ENCODE measurements at places on chromosomes 4 and X.

DNA sequence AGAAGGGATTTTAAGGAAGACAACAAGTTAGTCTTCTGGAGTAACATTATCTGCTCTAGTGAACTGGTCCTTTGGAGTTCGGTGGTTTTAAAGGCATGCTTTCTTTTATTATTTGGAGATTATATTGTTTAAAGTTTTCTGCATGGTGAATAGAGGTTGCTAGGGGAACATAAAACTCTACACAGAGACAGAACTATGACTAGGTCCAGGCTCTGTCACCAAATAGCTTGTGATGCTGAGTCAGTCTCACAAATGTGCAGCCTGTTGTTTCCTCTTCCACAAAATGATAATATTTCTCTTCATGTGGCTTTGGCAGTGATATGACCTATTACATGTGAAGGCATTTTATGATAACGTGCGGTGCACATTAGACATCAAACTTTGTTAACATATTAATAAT lies 132.6 kb downstream of the PACRGL start:
- no peak for DNase-seq

DNA sequence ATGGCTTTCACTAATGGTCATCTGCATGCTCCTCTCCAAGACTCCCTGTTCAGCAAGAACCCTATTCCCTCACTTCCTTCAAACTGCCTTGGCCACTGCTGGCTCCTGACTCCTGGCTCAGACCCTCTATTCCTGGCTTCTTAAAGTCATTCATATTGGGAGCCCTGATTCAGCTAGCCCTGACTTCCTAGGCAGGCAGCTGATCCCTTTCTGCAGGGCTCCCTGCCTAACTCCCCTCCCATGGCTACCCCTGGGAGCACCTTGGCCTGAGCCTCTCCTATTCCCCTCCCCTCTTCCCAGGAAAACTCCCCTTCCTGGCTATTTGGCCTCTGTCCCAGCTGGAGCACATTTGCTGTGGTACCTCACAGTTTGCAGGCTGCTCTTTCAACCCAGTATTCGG lies 154.9 kb upstream of the PJA1 start:
- no peak for DNase-seq

DNA sequence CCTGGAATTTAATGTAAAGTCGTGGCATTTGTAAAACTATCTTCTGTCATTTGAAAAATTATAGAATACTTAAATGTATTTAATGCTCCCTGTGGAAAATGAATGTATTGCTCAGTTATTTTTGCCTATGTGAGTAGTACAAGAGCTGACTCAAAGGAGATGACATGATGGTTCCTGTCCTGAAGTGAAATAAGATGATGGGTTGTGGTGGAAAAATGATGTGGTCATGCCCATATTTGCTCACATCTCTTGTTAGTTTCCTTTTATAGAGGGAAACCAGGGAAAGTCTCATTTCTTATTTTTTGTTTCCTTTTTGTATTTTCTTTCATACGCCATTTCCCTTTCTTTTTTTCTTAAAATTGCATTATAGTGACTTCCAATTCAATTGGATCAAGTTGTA lies 23.7 kb downstream of the PLS3 start:
- DNase-seq: no peak

GRCh38 chr4:1752284-1753041 lies 31.1 kb downstream of the TACC3 start:
- DNase-seq: no peak

DNA sequence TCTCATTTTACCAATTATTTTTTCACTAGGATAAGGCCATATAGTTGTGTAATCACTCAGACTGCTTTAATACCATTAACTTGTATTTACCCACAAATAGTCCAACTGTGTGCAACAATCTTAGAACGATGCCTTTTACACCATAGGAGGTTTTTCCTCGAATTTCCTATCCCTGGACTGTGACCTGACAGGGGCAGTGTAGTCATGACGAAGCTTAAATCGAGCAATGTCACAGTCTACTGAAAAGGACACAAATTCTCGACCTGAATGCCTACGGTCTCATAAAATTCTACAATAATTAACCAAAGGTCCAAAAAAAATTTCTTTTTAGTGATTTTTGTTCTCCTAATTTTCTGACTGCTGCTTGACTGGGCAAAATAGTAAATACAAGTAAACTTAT lies 208.9 kb downstream of the ADAMTS3 start:
- no peak for DNase-seq

GRCh38 chrX:39718981-39719380 lies 378.8 kb downstream of the BCOR start:
- no peak for DNase-seq

DNA sequence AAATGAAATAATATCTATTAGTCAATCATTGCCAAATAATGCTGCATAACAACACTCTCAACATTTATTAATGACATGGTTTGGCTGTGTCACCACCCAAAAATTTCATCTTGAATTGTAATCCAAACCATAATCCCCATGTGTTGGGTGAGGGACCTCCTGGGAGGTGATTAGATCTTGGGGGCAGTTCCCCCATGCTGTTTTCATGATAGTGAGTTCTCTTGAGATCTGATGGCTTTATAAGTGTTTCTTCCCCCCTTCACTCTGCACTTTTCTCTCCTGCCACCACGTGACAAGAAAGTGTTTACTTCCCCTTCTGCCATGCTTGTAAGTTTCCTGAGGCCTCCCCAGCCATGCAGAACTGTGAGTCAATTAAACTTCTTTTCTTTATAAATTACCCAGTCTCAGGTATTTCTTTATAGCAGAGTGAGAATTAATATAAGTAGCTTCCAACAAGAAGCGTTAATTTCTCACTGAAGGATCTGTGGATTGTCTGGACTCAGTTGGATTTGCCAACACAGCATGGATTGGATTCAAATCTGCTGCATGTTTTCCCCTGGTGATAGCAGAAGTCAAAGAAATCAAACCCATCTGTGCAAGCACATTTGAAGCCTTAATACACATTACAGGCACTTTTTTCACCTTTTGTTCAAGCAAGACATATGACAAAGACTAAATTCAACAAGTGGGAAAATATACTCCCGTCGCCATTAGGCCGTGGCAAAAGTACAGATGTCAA lies 216.6 kb downstream of the PDGFC start:
- DNase-seq: no peak

GRCh38 chr4:152516156-152516555 lies 19.7 kb downstream of the FBXW7 start:
- DNase-seq: no peak

- no peak for DNase-seq
These were observed 367.9 kb upstream of the SPOCK3 start for GRCh38 chr4:167602157-167602556.

DNA sequence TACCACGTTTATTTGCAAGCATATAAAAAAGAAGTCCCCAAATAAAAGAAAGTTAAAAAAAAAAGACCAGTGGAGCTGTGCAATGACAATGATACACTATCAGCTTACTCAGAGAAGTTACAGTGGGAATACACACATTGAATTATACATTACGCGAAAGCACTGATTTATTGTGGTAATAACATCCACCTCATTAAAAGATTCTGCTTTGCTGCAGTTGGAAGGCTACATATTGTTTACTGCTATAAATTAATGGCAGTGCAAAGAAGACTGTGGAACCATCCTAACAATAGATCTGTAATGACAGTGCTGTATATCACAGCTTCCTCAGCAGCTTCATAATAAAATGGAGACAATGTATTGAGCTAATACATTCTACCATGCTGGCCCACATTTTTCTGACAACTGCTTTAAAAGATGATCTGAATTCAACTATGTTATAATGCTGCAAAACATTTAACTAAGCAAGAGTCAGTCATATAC lies 142.5 kb upstream of the MAB21L2 start:
- no peak for DNase-seq

DNA sequence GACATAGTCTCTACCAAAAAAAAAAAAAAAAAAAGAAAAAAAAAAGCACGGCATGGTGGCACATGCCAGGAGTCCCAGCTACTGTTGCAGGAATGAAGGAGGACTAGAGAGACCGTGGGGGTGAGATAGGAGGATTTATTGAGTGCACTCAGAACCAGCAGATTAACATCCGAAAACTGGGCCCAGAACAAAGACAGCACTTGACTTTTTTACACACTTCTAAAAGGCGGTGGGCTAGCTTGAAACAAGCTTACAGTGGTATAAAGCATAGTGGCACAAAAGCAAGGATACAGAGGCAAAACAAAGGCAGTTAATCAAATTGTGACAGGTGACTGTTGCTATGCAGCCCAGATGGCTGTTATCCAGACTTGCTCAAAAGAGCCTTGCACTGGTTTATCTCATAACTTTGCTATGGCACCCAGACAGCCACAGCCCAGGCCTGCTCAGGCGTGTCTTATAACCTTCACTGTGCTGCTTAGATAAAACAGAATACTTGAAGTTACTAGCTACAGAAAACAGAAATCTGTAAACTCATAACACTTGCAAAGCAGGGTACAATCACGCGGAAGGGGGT lies 9.9 kb upstream of the PI4K2B start:
- DNase-seq: no peak

DNA sequence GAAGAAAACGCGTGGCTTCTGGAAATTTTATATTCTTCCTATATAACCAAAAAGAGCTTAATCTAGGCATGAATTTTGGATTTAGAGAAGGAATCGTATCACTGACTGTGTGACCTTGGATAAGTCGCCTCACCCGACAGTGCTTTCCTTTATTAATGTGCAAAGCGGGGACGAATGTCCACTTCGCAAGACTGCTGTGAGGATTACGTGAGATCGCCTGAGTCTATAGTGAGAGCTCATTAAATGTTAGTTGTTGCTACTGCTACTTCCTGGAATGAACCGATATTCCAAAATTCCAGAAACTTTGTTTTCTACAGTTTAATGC lies 448 bp upstream of the TBC1D8B start:
- DNase-seq: no peak

DNA sequence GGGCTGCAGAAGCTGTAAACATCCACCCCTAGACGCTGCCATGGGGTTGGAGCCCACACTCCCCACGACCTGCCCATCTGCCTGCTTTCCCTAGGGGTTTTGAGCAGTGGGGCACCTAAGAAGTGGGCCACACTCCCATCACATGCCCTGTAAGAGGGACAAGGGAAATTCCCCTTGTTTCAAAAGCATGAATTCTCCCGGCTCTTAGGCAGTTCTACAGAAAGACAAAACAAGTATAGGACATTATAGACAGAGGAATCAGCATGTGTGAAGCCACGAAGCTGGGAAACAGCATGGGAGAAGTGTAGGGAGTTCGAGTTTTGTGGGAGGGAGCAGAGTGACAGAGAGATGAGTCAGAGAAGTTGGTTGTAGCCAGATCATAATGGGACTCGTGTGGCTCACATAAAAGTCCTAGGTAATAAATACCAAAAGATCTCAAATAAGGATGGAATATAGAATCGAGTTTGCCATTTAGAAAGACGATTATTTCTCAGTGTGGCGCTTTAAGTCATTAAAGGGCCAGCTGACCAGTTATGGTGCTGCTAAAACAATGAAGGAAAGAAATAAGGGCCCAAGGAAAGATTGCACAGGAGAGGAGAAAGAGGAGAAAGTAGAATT lies 23.9 kb downstream of the APOO start:
- no peak for DNase-seq

GRCh38 chr4:73895201-73896175 lies 26.3 kb downstream of the CXCL1 start:
- DNase-seq: no peak

DNA sequence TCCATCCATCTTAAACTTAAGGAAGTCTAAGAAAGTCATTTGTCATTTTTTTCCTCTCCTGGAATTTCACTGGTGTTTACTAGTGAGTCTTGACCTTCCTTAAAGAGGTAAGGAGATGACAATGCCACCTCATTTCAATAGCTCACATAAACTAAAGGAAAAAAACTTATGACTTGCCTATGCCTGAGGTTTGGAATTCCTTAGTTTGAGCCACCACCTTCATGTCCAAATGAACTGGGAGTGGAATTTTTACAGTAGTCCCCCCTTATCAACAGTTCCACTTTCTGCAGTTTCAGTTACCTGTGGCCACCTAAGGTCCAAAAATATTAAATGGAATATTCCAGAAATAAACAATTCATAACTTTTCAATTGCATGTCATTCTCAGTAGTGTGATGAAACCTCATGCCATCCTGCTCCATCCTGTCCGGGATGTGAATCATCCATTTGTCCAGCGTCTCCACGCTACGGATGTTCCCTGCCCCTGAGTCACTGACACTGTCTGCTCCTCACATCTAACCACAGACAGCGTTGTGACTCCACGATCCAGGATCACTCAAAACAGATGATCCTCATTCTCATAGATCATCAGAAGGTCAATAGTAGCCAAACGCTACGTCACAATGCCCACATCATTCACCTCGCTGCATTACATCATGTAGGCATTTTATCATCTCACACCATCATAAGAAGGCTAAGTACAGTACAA lies 177.4 kb downstream of the SH3KBP1 start:
- no peak for DNase-seq

- DNase-seq: no peak
These were observed 1.7 kb upstream of the RRAGB start for GRCh38 chrX:55715847-55716246.

GRCh38 chr4:140094438-140095420 lies 59.3 kb downstream of the MAML3 start:
- no peak for DNase-seq

DNA sequence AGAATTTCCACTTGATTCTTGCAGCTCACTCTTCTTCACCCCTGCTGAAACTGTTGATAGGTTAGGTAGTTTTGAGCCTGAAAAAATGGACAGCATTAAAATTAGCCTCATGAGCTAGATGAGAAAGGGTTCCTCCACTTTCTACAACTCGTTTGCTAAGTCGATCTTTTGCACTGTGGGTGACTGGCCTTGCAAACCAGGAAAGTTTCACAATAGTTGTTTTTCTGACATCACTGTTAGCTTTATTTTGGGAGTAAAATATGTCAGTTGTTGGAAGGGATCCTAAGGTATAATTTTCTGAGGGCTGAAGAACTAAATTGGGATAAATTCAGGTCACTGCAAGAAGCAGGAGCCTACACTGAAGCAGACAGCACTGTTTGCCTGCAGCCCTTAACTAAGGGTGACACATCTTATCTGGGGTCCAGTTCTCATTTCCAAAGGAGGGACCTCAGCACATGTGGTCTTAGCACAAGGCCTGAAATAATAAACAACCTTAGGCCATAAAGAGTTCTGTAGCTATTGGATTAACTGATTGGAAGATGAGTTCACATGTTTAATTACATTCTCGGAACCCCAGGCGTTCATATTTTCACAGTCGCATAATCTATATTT lies 29.1 kb downstream of the ANAPC4 start:
- DNase-seq: no peak

GRCh38 chr4:18021470-18021719 lies 160 bp downstream of the LCORL start:
- no peak for DNase-seq

DNA sequence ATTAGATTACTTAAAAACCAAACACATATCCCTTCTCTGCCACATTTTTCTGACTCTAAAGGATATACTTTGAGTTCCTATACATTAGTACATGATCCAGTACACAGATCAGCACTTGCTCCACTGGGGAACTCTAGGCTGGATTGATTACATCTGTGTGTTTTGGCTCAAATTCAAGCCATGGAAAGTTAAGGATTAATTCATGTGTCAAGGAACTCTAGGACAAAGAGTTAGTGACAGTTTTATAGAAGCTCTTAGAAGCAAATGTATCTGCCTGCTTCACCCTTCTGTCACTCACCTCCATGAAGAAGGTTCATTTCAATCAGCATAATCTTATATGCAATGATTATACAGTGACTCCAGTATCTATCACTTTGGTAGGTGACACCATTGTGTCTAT lies 43.2 kb downstream of the SCFD2 start:
- no peak for DNase-seq

- no peak for DNase-seq
These were observed 32.5 kb upstream of the C1QTNF7 start for GRCh38 chr4:15395311-15395710.
